ENCODE measurements at places on chromosomes 2 and 18.

DNA sequence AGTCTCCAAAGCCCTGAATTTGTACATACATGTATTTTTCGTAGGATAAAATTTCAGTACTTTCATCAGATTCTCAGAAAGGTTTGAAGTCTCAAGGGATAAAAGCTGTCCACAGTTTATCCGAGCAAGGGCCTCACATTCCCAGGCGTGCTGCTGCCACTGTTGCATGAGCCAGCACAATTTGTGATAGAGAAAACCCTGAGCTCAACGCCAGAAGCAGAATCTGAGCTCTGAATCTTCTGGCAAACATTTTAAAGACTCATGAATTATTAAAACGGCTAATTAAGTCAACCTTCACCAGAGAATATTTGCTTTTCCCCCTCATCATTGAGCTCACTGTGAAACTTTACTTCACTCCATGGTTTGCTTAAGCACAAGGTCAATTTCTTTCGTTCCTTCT lies 38.5 kb upstream of the STPG4 start:
- DNase-seq, result no peak

- no peak for DNase-seq
Observed at GRCh38 chr2:40450066-40450795, 1.7 kb downstream of the SLC8A1 start.

- no peak for DNase-seq
Observed at GRCh38 chr2:118729760-118730159, 117.7 kb downstream of the EN1 start.

DNA sequence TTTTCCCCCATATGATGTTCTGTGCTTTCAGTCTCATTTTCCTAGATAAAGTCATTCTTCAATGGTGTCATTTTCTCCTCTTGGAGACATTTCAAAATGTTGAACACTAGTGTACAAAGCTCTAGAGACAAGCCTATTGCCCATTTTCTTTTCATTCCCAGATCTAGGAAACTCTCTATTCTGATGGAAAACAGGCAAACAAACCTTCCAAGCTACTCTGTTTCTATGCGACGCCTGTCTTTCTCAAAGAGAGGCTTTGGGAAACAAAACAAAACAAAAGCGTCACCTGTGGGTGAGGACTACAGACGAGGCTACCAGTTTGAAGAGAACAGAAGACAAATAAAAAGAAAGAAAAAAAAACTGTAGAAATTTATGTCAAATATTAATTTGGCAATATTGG lies 311.0 kb downstream of the CBLN2 start:
- DNase-seq, result no peak

DNA sequence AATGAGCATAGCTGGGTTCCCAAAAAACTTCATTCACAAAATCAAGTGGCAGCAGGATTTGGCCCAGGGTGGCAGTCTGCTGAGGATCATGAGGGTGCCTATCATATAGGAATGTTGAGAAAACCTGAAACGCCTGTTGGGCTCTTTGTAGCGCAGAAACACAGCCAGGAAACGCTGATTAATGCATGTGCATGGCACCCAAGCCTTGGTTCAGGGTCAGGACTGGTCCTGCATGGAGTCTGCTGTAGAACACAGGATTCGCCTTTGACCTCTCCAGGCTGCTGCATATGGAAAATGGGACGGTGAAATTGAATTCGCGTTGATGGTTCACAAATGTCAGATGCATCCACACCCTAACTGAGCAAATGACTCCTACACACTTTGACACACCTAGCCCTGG lies 227.9 kb upstream of the COPS8 start:
- no peak for DNase-seq

- DNase-seq, result no peak
Observed at GRCh38 chr2:124320051-124320688, 295.1 kb downstream of the CNTNAP5 start.

- no peak for DNase-seq
Observed at GRCh38 chr2:109613081-109613921, 465 bp downstream of the SEPTIN10 start.

DNA sequence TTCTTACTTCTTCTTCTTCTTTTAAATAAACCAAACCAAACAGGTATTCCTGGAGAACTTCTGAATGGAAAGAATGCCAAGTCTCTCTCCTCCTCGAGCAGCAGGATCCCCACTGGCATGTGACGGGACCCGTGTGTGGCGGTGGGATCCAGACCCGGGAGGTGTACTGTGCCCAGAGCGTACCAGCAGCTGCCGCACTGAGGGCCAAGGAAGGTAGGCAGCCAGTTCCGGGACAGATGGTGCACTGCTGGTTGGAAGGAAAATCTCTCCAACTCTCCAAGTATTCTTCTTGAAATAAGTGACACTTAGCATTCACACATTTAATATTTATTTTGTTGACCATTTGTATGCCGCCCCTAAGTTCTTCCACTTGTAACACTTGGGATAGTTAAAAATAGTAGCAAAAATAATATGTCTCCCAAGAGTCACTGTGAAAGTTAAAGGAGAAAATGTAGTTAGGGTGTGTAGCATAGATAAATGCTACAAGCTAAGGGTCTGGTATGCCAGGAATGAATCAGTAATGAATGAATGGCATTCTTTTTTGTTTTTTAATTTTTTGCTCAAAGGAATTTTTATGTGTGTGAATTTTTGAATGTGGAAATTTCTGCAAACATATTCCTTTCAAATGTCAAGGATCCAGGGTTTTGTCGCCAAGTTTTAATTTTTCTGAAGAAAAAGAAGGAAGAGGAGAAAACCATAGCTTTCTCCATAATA lies 349.9 kb downstream of the THSD7B start:
- no peak for DNase-seq

GRCh38 chr18:42183746-42184145 lies 228.7 kb downstream of the PIK3C3 start:
- no peak for DNase-seq

GRCh38 chr2:206984206-206984605 lies 44.9 kb downstream of the CPO start:
- no peak for DNase-seq

- no peak for DNase-seq
Observed at GRCh38 chr2:239716536-239717318, 308.4 kb downstream of the NDUFA10 start.

DNA sequence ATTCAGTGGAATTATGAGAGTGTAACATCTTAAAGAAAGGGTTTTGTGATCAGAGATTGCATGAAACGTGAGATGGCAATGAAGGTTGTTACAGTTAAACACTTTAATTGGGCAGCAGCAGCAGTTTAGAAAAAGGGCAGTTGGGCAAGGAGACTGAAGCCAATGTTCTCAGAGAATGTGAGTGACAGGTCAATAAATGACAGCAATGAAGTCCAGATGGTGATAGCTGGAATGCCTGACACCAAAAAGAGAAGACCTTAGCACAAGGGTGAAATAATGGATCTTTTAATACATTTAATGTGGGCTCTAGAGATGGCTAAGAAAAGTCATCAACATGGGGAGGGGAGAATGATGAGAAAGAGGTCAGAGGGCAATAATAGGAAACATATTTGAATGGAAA lies 89.4 kb upstream of the CDH7 start:
- DNase-seq, result no peak

DNA sequence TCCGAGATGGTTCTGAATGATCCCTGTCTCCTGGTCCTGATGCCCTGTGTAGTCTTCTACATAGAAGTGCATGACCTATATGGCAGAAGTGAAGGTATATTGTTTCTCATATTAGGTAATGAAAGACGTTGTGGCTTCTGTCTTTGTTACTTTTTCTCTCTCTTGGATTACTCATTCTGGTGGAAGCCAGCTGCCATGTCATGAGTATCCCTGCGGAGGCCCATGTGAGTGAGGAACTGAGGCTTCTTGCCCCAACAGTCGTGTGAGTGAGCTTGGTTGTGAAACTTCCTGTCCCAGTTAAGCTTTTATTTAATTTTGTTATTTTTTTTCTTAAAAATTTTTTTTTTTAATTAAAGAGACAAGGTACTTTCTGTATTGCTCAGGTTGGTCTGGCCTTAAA lies 134.7 kb downstream of the UBR3 start:
- DNase-seq, result no peak

- DNase-seq, result no peak
Observed at GRCh38 chr18:59909289-59910036, 9.7 kb downstream of the PMAIP1 start.

DNA sequence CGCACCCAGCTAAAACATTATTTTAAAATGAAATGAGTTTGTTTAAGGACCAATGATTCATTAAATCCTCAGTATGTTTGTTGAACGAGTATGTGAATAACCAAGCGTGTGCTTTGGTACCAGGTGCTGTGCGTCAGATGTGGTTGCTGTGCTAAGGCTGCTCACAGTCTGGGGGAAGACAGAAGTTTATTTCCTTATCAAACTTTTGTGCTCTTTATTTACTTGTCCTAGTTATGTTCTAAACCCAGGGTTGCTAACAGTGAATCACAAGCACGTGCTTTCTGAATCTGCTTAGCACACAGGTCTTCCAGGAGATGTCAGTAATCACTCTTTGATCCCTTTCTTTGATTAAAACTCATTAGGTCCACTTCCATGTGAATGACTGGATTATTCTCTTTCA lies 37.0 kb downstream of the RAPGEF4 start:
- DNase-seq, result no peak

DNA sequence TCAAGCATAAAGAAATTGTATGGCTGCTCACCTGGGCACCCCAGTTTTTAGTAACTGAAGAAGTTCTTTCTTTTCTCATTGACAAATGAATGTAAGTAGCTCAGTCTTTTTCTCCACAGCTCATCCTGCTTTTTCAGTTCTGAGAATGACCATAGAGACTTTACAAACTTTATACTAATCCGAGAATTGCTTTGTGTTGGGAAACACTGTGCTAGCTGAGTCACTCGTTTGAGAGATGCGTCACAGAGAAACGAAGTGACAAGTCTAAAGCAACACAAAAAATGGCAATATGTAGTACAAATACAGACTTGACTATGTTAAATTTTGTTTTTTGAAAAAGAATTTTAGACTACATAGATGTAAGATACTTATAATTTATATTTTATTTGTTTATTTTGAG lies 9.0 kb downstream of the LRRTM4 start:
- no peak for DNase-seq

DNA sequence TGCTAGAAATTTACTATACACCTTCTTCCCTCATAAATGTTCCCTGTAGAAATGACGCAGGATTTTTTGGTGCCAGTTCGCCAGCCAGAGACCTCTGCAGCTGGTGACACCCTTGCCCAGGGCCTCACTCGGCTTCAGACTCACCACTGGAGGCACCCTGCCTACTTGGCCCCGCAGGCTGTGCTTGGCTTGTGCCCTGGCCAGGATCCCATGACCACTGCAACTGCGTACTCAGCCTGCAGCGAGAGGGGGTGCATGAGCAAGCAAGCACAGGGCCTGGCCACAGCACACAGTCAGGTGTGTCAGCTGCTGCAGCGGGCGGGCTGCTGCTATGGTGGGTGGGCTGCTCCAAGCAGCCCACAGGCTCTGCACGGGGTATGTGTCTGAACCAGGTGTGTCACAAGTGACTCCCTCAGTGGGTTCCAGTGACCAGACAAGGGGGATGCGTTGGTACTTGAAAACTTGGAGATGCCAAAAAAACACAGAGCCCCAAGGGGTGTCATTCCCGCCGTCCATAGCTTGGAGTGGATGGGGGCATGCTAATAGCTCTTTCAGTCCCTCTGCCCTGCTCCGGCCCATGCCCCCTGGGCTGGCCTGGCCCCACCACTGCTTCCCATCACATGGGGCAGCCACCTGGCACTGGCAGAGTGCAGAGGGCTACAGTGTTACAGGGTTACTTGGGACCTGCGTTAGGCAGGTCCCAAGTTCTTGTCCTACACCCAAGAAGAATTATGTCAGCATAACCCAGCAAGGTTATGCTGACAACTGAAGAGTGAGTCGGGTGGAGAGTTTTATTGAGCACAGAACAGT lies 46.6 kb upstream of the TANC1 start:
- no peak for DNase-seq

DNA sequence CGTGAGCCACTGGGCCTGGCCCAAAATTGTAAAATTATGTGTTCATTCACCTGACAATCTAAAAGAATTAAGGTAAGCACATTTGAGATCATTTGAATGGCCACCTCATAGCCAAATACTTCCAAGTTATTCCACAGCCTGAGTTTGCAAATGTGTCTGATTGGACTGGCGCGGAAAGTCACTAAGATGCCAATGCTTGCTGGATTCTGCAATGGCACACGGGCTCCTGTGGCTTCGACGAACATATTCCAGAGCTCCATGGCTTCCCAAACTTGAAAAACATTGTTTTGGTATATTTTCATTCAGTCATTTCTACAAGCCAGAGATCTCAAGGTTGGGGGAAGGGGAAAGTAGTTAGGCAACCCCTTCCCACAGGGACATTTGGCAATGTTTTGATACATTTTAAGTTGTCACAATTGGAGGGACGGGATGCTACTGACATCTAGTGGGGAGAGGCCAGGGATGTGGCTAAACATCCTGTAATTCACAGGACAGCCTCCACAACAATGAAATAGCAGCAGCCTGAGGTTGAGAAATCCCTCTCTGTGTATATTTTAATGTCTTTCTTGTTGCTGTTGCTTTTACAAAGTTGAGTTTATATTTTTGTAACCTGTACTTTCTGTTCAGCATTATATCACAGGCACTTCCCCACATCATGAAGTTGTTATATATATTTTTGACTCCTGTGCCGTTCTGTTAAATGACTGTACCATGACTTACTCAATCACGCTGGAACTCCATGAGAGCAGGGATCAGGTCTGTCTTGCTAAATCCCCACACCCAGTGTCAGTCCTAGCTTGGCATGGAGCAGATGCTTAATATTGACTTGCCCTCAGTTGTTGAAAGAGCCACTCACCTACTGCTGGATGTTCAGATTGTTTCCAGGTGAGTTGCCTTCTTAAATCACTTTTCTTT lies 56.9 kb downstream of the COL4A4 start:
- DNase-seq, result peak; percentile 26

DNA sequence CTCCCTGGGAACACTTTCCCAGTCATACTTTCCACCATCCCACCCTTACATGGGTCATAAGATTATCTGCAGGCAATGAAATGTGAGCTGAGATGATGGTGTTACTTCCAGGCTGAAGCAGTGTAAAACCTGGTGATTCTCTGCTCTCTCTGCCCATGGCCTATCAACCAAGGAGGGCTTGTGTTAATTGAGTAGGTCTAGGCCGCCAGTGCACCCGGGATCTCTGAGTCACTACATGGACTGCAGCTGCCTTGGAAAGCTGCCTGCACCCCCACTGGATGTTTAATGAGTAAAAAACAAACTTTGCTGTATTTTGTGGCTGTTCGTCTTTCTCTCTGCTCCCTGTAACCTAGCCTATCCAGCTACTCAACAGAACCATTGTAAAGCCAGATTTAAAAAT lies 451.7 kb upstream of the SMIM21 start:
- no peak for DNase-seq

GRCh38 chr18:74825460-74825859 lies 227.8 kb downstream of the ZNF407 start:
- no peak for DNase-seq

DNA sequence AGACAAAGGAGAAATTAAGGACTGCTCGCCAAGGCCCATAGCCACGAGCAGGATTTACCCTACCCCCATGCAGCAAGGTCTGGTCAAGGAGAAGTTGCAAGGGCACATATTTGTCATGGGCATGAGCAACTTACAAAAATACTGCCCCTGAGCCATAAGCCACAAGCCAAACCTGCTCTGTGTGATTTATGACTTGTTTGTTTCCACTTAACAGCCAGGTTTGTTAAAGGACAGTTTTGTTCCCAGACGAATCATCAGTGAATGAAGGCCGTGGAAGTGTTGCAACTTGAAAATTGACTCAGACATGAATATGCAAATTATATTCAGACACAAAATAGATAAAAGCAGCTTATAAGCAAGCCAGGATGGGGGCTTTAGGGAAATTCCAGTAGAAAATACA lies 31.3 kb upstream of the EVA1A start:
- no peak for DNase-seq

Data from naive thymus-derived CD4-positive, alpha-beta T cell (primary cell).